ENCODE measurements at places on chromosomes 2 and 18. TPM values are rescaled to one million over a fixed set of nuclear protein-coding genes. Genes with fewer than 3 reads are reported as not detected.

FMNL2 gene
- 55.1 TPM for total RNA-seq

UCN gene
- 1.6 TPM for total RNA-seq

- no peak for DNase-seq
Observed at GRCh38 chr2:99787769-99788382, 298.1 kb upstream of the REV1 start.

DNA sequence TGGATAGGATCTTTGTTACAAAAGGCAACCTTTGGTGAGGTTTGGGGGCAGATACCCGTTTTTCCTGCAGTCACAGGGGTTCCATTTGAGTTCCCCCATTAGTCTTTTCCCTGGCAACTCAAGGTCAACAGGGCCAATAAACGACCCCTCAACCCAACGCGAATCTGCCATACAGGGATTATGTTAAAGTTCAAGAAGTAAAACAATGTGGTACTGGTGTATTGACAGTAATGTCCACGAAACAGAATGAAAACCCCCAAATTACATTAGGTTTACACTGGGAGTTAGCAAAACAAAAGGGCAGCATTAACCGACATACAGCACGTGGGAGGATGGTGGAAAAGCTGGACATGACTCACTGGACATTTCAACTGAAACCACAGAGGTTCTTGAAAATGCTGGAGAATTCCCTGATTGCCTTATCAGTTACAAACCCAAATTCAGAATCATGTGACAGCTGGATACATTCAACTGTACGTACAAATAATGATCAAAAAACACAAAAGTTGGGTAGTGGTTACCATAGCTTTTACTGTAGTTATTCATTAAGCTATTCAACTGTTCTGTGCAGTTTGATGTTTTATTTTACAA lies 4.9 kb upstream of the IMP4 start:
- no peak for DNase-seq

DNA sequence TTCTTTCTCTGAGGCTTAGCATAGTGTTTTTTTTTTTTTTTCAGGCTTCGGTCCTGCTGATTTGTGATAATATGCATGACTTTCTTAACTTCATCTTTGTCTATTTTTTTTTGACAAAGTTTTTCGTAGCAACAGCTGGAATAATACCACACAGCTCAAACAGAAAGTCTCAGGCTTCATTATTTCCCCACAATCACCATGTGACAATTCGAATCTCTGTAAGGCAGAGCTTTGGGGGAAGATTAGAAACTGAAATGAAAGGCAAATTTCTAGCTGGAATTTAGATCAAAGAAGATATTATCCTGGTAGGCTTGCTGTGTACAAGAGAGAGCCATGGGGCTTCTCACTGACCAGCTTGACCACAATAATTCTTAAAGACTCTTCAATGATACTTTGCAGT lies 12.2 kb upstream of the CD28 start:
- no peak for DNase-seq

DNA sequence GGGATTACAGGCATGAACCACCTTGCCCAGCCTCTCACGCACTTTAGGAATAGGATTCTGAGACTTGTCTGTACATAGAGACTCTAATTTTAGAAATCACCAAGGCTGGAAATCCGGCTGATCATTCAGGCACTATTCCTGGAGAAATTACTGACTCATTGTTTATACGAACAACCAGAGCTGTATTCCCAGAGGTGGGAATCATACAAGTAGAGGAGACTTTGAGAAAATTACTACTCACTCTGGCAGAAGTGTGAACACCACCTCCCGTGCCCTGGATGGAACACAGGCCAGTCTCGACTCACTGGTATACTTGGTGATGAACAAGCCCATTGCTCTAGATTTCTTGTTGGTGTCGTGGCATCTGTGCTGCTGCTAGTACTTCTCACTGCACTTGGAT lies 5.8 kb upstream of the ADNP2 start:
- DNase-seq = no peak

- no peak for DNase-seq
Observed at GRCh38 chr18:56108478-56109367, 520.7 kb upstream of the TCF4 start.

CCBE1 gene
- total RNA-seq = 72.7 TPM

C2orf66 gene
- not detected for total RNA-seq

IGFBP2 gene
- total RNA-seq = 313 TPM

ALLC gene
- not detected for total RNA-seq

DNA sequence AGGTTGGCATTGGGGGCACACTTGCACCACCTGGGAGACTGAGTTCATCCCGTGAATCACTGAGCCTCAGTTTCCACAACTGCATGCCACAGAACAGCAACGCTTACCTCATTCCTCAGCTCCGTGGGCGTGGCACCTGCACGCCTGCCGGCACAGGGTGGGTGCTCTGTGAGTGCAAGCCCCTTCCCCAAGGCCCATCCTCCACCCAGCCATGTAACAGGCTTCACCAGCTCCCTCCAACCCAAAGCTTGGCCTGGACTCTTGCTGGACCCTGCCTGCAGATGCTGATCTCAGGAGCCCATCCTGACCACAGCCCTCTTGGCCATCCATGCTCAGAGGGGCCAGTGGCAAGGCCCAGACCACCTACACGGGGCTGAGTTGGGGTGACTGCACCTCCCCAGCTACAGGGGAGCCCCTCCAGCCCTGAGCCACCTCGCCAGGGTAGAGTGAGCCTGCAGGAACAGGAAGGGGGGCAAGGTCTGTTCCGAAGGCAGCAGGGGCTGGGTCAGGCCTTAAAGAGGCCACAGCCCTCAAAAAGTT lies 1.8 kb downstream of the PRLH start:
- DNase-seq = no peak

GRCh38 chr2:172248381-172248780 lies 145.7 kb upstream of the DLX2 start:
- DNase-seq = no peak

DNA sequence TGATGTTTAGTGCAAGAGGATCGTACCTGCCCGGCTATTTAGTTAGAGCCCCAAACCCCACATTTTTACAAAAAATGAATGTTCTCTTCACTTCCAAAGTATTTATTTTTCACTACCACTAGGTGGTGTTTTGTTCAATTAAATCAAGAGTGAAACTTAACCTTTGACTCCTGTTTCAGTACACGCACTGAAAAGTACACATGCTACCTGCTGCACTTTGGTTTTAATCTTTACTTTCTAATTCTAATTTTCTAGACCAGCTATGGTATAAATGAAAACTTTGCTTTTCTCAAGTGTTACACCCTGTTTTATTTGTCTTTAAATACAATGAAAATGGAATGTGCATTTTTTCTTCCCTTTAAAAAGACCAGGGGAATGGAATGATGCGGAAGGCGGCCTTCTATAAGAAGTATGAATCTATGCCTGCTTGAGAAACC lies 31.4 kb upstream of the CHN1 start:
- DNase-seq = no peak

GRCh38 chr2:223180463-223180862 lies 128.5 kb downstream of the KCNE4 start:
- no peak for DNase-seq

- DNase-seq = no peak
Observed at GRCh38 chr2:148484066-148484465, 160.5 kb upstream of the EPC2 start.

MROH2A gene
- total RNA-seq = not detected

DNA sequence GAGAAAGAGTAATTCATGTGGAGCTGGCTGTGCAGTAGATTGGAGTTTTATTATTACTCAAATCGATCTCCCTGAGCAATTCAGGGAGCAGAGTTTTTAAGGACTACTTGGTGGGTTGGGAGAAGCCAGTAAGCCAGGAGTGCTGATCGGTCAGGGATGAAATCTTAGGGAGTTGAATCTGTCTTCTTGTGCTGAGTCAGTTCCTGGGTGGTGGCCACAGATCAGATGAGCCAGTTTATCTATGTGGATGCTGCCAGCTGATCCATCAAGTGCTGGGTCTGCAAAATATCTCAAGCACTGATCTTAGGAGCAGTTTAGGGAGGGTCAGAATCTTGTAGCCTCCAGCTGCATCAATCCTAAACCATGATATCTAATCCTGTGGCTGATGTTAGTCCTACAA lies 17.0 kb upstream of the UGT1A8 start:
- DNase-seq = no peak

GRCh38 chr2:135494503-135494902 lies 36.5 kb downstream of the ZRANB3 start:
- DNase-seq = no peak

DNA sequence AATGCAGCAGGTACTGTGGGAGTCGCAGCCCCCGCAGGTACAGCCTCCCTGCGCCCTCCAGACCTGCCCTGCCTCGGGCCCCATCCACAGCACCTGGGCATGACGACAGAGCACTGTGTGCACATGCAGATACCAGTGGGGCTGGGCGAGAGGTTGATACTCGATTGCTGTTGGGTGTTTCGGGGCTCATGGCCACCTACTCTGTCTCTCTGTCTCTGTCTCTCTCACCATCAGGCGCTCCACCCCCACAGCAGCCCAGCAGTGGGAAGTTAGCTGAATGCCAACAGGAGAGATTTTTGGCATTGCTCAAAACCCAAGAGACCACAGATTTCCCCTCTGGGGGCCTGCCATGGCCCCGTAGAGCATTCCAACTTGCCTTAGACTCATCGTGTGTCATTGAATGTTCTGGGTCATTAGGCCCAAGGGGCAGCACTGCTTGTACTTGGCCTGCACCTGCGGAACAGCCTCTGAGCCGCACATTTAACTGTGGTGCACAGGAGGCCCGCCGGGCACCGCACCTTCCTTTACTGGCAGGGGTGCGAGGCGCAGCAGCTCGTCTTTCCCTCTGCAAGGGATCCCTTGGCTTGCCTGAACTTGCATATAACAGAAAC lies 18.8 kb downstream of the KCNIP3 start:
- DNase-seq = no peak

DNA sequence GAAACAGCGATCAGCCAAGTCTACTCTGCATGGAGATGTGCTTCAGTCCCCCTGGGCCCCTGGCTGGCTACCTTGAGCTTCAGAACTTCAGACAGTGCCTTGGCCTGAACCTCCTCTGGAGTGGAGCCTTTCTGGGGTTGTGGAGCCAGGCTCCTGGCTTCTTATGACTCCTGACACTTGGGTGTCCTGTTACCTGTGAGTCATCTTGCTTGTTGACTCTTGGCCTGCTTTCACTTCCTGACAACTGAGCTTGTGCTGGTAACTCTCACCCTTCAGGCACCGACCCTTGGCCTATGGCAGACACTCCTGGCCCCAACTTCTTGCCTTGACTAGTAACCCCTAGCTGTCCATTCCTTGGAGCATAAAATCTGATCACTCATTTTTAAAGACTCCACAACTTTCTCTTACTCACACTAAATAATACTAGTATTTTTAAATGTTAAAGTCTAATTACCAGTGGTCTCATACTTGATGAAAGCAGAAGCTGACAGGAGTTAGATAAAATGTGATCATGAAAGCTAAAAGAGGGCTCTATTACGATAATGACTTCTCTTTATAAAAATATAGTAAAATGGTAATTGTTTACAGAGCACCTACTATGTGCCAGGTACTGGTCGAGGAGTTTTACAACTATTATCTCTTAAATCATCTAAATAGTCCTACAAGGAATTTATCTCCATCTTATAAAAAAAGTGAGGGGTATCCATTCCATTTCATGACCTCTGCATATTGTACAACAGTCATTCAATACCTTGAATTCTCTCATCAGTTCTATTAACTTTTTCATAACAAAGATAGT lies 46.3 kb upstream of the VIT start:
- no peak for DNase-seq

BMP10 gene
- total RNA-seq = not detected

LINC00305 gene
- total RNA-seq = not detected

CELF4 gene
- total RNA-seq = not detected

FEV gene
- not detected for total RNA-seq

DNA sequence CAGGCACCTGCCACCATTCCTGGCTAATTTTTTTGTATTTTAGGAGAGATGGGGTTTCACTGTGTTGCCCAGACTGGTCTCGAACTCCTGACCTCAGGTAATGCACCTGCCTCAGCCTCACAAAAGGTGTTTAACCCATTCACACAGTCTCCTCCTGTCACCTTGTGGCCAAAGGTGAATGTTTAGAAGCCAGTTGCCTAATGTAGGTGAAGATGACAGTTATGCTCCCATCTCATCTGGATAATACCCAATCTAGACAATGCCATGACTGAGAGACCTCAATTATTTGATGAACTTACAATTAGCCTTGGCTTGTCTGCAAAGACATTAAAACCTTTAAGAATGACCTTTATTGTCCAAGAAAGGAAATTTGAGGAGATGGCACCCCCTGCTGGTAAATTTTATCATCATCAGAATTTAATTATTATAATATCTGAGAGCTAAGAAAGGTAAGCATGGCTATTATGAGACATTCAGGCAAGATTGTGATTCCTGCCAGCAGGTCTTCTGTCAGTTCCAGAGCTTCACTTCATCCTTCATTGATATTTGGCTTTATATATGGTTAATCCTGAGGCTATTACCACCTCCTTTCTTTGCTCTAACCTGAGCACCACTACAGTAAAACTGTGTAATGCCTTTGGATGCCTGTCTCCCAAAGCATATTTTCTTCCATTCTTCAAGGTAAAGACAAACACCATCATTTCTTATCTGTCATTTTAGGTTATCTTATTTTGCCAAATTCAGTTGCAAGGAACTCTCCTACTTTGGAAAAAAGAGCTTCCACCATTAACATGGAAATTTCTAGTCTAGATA lies 117.6 kb downstream of the FAM124B start:
- no peak for DNase-seq

FAM237A gene
- total RNA-seq = not detected

RFX8 gene
- total RNA-seq = 1.7 TPM

GRCh38 chr18:63409301-63409700 lies 13.0 kb downstream of the VPS4B start:
- DNase-seq = no peak

DNA sequence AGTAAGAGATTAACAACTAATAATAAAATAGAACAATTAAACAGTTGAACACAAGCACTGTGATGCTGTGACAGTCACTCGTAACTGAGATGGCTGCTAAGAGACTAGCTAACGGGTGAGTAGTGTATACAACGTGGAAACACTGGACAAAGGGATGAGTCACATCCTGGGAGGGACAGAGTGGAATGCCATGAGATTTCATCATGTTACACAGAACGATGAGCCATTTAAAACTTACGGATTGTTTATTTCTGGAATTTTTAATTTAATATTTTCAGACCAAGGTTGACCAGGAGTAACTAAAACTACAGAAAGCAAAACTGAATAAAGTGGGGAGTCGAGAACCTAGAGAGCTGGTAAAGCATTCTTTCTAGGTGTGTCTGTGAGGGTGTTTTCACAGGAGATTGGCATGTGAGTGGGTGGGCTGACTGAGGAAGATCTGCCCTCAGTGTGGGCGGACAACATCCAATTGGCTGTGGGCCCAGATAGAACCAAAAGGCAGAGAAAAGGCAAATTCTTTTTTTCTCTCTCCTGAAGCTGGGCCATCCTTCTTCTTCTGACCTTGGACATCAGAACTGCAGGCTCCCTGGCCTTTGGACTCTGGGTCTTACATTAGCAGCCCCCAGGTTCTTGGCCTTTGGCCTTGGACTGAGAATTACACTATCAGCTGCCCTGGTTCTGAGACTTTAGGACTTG lies 14.6 kb downstream of the TMSB10 start:
- peak; percentile 53 for DNase-seq

GRCh38 chr2:28445448-28446258 lies 50.2 kb upstream of the PLB1 start:
- DNase-seq = no peak

Measured in ovary (tissue), 10 donors.